ENCODE measurements at places on chromosomes 4 and X. TPM values are rescaled to one million over a fixed set of nuclear protein-coding genes. Genes with fewer than 3 reads are reported as not detected.

Gene SORCS2
- 0.31 TPM for total RNA-seq

Gene OCIAD2
- total RNA-seq, result 201 TPM

Gene SHROOM4
- 0.84 TPM for total RNA-seq

Gene PAK3
- 0.95 TPM for total RNA-seq

Gene F9
- total RNA-seq, result not detected

Gene TENM3
- total RNA-seq, result 16.1 TPM

Gene SYNPO2
- total RNA-seq, result 0.11 TPM

Gene CEP44
- 8.0 TPM for total RNA-seq

Gene RP2
- total RNA-seq, result 11.2 TPM

Gene GABRQ
- total RNA-seq, result not detected
